ENCODE measurements at places on chromosomes 5 and 9.

GRCh38 chr5:95988094-95988493 lies 26.4 kb upstream of the ELL2 start:
- H3K36me3 ChIP-seq, result no peaks in the 10 kb centered on the region
- DNase-seq, result no peak
- no peaks in the 10 kb centered on the region for H3K27me3 ChIP-seq
- H3K27ac ChIP-seq, result no peak overlapping the region
- no peaks in the 10 kb centered on the region for H3K4me1 ChIP-seq

DNA sequence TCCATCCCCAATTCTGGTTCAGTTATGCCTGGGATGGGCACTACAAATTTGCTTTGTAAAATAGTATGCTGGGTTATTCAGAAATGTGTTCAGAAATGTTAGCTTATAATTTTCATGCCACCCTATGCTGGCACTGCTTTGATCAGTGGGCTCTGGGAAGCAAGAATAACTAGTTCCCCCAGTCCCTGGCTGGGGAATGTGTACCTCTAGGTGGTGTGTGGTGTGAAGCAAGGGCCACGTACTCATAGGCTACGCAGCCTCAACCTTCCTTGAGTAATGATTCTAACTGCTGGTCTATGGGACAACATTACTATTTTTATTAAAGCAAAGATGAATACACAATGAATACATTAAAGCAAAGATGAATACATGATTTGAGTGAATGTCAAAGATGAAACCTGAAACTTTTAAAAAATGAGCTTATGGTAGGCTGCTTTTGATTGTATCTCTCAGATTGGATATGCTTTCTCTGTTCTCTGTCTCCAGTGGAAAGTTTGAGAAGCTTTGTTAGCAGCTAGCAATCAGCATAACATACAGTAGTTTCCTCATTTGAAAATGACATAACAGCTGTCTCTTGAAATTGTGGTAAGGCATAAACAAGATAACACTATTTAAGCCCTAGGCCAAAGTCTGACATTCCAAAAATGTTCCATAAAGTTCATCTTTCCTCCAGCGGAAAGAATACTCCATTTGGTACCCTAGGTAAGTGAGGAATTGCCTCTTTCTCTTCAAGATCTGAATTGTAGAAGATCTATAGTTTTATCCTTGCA lies 174.7 kb upstream of the NFIB start:
- no peak overlapping the region for H3K27ac ChIP-seq
- H3K36me3 ChIP-seq, result no peaks in the 10 kb centered on the region
- no peaks in the 10 kb centered on the region for H3K4me1 ChIP-seq
- no peaks in the 10 kb centered on the region for H3K27me3 ChIP-seq
- no peak for DNase-seq

- H3K4me3 ChIP-seq, result no peak overlapping the region
- H3K27me3 ChIP-seq, result no peaks in the 10 kb centered on the region
- DNase-seq, result no peak
- no peak overlapping the region for H3K27ac ChIP-seq
These were observed 173.8 kb downstream of the AUH start for GRCh38 chr9:91187965-91188344.

DNA sequence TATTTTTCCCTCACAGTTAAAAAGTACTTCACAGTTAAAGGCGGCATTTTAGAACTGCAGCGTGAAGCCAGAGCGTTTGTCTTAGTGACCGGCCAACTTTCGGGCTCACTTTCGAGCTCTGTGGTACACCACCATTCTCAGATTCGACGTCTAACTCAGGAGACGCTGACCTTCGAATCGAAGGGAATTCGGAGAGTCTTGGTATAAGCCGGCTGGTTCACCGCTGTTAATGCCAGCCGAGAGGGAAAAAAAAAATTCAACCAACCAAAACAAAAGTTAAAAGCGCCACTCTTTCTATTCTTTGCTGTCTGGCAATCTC lies 544 bp upstream of the SNX24 start:
- no peaks in the 10 kb centered on the region for H3K36me3 ChIP-seq
- peaks cover 15% of the 10 kb centered on the region for H3K4me1 ChIP-seq
- no peak for DNase-seq
- peak overlapping the region; percentile 56 for H3K4me3 ChIP-seq
- H3K27ac ChIP-seq, result peak overlapping the region; percentile 73
- H3K27me3 ChIP-seq, result no peaks in the 10 kb centered on the region

- no peak for DNase-seq
- H3K36me3 ChIP-seq, result peaks cover 39% of the 10 kb centered on the region
- H3K27me3 ChIP-seq, result no peaks in the 10 kb centered on the region
- no peak overlapping the region for H3K4me3 ChIP-seq
These were observed 31.0 kb upstream of the F2R start for GRCh38 chr5:76684756-76685519.

GRCh38 chr5:131979816-131980215 lies 31.6 kb downstream of the ACSL6 start:
- no peak overlapping the region for H3K4me3 ChIP-seq

DNA sequence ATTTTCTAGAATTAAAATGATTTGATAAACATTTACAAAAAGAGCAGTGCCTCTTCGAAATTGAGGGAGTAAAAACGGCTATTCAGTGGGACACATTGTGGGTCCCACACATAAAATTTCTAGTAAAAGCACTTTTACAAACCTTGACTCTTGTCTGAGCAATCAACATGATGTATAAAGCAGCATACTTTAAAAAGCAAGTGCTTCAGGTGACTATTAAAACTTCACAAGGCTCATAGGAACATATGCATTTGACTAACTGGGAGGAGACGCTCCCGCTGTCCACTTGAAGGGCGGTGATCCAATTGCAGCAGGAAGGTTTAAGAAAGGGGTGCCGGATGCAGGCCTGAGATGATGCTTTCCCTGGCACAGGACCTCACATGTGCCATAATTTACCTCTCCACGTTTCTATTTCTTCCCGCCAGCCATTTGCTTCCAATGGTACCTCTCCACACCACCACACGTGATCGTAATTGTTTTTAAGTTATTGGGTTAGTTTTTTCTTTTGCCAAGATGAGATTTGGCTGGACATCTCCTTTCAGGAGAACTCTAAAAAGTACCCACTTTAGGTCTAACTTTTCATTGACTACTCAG lies 1.8 kb downstream of the MCTP1 start:
- peaks cover 21% of the 10 kb centered on the region for H3K27me3 ChIP-seq
- H3K4me3 ChIP-seq, result peak overlapping the region; percentile 52
- H3K36me3 ChIP-seq, result no peaks in the 10 kb centered on the region
- no peak overlapping the region for H3K27ac ChIP-seq
- peaks cover 10% of the 10 kb centered on the region for H3K4me1 ChIP-seq

DNA sequence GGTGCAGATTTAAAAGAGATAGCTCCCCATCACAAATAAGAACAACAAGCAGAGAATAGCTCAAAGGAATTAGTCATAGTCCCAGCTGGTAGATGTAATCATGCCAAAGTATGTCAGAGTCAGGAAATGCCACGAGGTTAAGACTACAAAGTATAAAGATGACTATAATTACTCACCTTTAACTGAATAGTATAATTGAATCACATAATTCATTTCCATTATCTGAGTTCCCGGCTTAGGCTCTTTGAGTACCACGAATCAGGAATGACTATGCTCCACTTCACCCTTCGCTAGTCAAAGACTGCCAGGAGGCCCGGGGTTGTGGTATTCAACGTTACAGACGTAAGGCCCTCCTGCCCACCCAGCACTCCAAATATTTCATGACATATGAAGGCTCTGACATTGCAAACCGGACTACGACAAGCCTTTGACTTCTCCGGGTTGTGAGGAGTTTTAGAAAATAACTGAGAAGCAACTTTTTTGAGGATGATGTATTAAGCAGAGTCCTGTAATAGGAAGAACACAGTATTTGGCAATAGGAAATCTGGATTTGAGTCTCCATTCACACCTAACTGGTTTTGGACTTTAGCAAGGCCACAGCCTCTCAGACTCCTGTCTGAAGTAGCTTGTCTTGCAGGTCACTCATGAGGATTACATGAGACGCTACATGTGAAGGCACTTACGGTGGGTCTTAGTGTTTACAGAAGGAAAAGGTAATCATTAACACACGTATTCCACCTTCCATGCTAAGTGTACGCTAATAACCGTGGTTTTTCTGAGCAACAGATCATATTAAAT lies 64.6 kb downstream of the ENC1 start:
- DNase-seq, result no peak
- peaks cover 24% of the 10 kb centered on the region for H3K4me1 ChIP-seq
- H3K27me3 ChIP-seq, result no peaks in the 10 kb centered on the region
- no peaks in the 10 kb centered on the region for H3K36me3 ChIP-seq

GRCh38 chr9:123478160-123478559 lies 122.2 kb downstream of the CRB2 start:
- no peak for DNase-seq
- H3K4me3 ChIP-seq, result no peak overlapping the region
- H3K27ac ChIP-seq, result no peak overlapping the region
- no peaks in the 10 kb centered on the region for H3K36me3 ChIP-seq
- no peaks in the 10 kb centered on the region for H3K27me3 ChIP-seq
- no peaks in the 10 kb centered on the region for H3K4me1 ChIP-seq

DNA sequence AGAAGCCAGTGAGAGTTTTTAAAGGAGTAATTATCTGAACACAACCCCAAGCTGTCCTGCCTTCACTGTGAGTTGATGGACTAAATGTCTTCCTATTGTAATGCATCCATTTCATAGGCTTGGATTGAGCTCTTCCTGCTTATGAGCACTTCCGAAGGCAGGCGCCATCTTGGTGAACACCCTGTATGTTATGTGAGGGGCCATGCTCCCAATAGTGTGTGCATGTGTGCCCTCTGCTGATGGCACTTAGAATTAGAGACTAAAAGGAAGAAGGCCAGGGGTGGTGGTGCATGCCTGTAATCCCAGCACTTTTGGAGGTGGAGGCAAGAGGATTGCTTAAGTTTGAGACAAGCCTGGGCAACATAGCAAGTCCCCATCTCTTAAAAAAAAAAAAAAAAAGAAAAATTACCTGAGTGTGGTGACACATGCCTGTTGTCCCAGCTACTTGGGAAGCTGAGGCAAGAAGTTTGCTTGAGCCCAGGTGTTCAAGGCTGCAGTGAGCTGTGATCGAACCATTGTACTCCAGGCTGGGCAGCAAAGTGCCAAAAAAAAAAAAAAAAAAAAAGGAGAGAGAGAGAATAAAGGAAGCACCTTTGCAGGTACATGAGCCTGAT lies 65.0 kb downstream of the C9orf152 start:
- H3K4me1 ChIP-seq, result peaks cover 6% of the 10 kb centered on the region
- no peaks in the 10 kb centered on the region for H3K36me3 ChIP-seq
- H3K4me3 ChIP-seq, result no peak overlapping the region
- H3K27me3 ChIP-seq, result no peaks in the 10 kb centered on the region

DNA sequence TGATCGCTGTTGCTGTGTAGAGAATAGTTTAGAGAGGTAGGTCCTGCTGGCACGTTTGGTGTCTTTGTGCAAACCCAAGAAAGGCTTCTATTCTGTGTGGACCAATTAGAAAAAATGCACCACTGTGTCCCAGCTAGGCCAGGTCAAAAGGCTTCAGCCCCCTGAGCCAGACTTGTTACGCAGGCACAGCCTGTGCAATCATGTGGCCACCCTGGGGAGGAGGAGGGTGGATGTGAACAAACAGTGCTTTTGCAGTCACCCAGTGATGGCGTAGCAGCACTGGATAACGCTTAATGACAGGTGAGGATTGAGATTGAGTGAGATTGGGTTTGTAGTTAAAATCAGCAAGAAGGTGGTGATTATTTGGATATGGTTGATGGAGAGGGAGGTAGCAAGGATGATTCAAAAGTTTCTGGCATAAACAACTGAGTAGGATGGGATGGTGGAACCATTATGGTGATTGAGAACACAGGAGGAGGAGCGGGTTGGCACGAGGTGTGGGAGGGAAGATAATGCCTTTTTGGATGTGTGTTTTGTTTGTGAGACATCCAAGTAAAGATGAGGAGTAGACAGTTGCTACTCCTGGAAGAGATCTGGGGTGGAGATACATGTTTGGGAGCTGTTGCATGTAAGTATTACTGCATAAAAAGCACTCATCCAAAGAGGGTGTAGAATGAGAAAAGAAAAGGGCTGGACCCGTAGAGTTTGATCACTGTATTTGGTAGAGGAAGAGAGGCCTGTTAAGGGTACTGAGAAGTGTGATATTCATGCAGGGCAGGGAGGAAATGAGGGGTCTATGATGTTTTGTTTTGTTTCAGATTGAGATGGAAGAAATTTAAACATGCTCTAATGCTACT lies 6.7 kb downstream of the GCNT1 start:
- no peak overlapping the region for H3K27ac ChIP-seq
- H3K27me3 ChIP-seq, result no peaks in the 10 kb centered on the region
- H3K36me3 ChIP-seq, result no peaks in the 10 kb centered on the region
- DNase-seq, result no peak
- H3K4me1 ChIP-seq, result no peaks in the 10 kb centered on the region
- H3K4me3 ChIP-seq, result no peak overlapping the region

- no peaks in the 10 kb centered on the region for H3K36me3 ChIP-seq
- no peaks in the 10 kb centered on the region for H3K27me3 ChIP-seq
- no peaks in the 10 kb centered on the region for H3K4me1 ChIP-seq
- no peak overlapping the region for H3K27ac ChIP-seq
- H3K4me3 ChIP-seq, result no peak overlapping the region
These were observed 26.5 kb upstream of the KIF12 start for GRCh38 chr9:114125476-114126013.

DNA sequence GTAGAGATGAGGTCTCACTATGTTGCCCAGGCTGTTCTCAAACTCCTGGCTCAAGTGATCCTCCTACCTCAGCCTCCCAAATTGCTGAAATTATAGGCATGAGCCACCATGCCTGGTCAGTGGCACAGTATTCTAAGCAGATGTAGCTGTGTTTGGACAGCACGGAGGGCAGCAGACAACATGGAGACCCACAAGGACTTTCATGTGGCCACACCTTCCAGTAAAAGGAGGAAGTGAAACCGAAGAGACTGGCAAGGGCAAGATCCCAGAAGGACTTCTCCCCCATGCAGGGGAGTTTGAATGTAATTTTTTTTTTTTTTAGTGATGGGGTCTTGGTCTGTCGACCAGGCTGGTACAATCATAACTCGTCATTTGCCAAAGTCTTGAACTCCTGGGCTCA lies 172.2 kb downstream of the TRPM3 start:
- DNase-seq, result no peak
- no peak overlapping the region for H3K4me3 ChIP-seq
- H3K27me3 ChIP-seq, result no peaks in the 10 kb centered on the region
- no peaks in the 10 kb centered on the region for H3K36me3 ChIP-seq
- no peaks in the 10 kb centered on the region for H3K4me1 ChIP-seq

DNA sequence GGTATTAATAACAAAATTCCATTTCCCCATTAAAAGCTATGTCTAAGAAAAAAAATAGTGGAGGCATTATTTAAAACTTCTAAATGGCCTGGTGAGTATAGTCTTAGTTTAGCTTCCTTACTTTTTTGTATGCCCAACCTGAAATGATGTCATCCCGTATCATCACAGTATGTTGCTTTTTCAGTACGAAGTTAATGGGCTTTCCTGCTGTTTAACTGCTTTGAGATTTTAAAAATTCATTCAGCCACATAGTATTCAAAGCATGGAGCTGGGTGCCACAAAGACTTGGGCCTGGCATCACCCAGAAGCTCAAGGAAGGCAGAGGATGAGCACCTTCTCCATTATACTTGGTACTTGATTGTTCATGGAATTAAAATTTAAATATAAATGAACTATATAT lies 7.4 kb downstream of the F2RL2 start:
- no peaks in the 10 kb centered on the region for H3K4me1 ChIP-seq
- H3K27ac ChIP-seq, result no peak overlapping the region
- no peaks in the 10 kb centered on the region for H3K27me3 ChIP-seq

- H3K36me3 ChIP-seq, result no peaks in the 10 kb centered on the region
- H3K4me3 ChIP-seq, result no peak overlapping the region
- DNase-seq, result no peak
- no peaks in the 10 kb centered on the region for H3K4me1 ChIP-seq
- H3K27ac ChIP-seq, result no peak overlapping the region
These were observed 17.0 kb downstream of the DMAC1 start for GRCh38 chr9:7782400-7783120.

All from effector memory CD4-positive, alpha-beta T cell (primary cell).